ELR (cell line): ENCODE measurements at places on chromosomes 2 and 18.

DNA sequence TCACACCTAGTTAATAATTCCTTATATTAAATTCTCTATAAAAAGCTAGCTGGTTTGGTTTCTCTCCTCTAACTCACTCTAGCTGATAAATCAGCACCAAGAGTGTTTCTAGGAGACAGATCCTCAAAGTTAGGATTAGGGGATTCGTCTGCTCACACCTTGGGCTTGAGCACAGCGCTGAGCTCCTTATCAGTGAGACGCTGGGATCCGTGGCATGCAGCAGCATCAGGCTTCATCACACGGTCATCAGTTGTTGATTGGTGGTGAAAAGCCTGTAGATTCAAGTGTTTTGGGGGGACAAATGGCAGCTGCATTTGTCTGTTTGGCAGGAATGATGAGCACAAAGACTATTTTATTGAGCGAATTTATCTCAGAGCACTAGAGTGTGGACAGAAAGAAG, 72.6 kb upstream of the MC2R start:
- no peak for DNase-seq

DNA sequence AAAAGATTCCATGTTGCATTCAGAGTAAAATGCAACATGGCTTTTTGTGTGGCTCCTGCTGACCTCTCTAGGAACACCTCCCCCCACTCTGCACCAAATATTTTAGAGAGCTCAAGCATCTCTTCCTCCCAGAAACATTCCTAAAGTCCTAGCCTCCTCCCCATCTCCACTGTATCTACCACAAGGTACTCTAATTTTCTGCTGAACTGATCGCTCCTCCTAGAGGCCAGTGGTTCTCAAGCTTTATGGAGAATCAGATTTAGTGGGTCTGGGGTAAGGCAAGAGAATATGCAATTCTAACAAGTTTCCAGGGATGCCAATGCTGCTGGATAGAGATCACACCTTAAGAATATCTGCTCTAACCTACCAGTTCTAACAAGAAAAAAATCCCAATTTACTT, 89.5 kb upstream of the HNRNPA3 start:
- no peak for DNase-seq

DNA sequence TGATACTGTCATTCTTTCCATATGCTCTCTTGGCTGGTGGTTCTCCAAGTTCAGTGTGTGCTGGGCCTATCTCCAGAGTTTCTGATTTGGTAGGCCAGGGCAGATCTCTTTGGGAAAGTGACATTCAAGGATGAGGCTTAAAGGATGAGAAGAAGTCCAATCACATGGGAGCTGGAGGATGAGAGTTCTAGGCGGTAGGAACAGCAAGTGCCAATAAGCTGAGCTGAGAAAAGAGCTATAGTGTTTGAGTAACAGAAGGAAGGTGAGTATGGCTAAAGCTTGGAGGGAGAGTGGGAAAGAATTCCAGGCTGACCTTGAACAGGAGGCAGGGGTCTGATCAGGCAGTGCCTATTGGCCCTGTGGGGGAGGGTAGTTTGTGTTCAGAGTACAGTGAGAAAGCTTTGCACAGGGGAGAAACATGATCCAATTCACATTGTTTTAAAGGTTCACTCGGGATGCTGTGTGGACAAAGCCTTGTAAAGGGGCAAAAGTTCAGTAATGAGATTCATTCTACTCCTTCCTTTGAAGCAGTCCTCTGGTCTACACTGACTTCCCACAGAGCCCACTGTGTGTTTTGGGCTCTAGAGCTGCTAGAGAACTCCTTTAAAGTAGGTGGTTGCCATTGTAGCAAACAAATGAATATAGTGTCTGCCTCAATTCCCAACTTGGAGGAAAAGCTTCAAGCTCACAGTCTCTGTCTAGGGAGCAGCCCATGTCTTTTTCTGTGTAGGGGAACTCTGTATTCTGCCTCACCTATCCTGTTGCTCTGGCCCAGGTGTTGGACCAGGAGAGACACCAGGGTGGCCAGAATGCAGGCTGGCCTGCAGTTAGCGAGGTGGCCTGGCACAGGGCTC, 81.8 kb downstream of the FASTKD2 start:
- DNase-seq: no peak

DNA sequence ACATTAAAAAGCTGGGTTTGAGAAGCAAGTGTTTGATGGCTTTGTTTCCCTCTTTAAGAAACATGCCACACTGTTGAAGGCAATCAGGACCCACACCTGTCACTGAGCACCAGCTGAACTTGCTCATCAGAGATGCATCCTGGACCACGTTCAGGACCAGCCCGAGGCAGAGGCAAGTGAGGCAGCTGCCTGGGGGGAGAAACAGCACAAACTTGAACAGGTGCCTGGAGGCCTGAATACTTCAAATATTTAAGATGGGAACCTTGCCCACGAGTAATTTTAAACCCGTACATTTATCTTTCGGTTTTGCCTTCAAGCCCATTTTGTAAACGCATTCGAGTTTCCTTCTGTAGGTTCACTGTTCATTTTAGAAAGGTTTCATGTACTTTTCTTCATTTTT, 421.3 kb downstream of the NYAP2 start:
- DNase-seq: no peak

DNA sequence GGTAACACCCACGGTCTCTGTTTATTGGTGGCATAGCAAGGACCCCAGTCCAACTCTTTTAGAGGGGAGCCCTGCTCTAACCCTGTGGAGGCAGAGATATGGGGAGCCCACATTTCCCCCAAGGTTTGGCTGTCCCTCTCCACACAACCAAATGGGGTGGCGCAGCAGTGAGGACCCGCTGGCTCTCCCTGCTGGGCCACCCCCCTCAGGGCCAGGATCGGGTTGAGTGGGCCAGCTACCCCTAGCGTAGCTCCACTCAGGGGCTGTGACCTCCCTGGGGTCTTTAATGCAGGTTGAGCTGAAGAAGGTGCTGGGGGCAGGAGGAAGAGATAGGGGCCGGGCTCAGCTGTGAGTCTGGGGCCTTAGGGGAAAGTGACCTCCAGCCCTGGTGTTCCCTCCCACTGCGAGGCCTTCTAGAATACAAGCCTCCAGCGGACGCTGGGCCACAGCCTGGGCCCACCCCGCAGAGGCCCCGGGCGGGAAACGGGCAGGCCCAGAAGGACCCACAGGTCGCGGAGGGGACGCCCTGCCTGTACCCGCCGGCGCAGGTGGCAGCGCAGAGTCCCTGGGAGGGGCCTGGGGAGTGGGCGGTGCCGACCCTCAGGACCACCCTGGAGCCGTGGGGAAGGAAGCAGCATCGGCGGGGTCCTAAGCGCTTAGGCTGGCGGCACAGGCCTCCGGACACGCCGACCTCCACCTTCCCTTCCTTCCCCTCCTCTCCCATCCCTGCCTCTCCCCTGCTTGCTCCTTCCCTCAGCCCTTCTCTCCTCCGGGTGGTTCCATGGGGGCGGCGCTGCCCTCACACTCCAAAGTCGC, 9.6 kb downstream of the CROCC2 start:
- DNase-seq: no peak

DNA sequence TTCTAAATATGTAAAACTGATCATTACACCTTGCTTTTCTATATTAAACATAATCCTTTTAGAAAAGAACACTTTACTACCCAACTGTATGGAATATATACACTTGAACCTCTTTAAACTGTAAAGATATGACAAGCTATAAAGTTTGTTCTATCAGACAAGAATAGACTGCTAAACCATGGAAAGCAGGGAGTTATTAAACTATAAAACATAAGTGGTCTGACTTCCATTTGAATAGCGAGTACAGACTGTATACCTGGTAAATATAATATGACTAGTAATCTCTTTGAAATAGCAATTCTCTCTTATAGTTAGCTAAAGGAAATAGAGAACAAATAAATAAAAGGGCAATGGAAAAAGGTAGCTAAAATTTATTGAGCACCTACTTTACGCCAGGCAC, 125.7 kb downstream of the PRKRA start:
- no peak for DNase-seq

DNA sequence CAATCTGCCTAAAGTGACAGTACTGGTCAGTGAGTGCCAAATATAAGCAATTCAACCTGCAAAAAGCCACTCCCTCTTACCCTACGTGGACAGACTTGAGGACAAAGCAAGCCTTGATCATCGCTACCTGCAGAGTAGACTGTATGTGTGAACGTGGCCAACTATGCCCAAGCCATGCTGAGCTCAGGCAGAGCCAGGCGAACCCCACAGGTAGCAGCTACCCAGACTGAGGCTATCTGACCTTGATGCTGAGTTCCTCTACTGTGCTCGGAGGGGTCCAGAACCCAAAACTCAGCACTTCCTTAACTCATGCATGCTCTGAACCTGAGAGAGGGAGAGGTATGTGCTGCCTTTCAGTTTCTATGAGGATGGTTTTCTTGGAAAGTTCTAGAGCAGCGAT, 63.5 kb upstream of the TMEM200C start:
- no peak for DNase-seq

DNA sequence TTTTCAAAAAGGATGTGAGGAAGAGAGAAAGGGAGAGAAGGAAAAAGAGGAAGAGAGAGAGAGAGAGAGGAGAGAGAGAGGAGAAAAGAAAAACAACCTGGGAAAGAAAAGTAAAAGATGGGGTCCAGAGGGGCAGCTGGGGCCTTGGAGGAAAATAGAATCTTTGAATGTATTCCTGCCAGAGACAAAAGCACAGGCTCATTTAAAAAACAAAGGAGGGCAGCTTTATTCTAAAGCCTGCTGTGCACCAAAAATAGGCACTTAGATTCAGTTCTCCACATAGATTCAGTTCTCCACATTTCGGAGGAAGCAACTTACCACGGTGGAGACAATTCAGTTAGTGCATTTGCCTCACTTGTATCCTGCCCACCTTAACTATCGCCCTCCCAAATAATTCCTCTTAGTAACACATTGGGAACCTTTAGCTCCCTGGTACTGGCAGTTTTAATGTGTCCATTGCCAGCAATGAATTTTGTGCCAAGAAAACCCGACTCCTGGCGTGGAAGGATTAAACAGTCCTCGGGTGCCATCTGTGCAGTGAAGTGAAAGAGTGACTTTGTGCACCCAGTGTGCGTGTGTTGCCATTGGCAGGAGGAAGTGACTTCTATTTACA, 71.3 kb downstream of the DPP4 start:
- no peak for DNase-seq

- DNase-seq: no peak
Observed at GRCh38 chr18:79258447-79258846, 137.3 kb upstream of the NFATC1 start.

- DNase-seq: peak; percentile 52
Observed at GRCh38 chr18:45014047-45014501, 333.4 kb downstream of the SETBP1 start.

DNA sequence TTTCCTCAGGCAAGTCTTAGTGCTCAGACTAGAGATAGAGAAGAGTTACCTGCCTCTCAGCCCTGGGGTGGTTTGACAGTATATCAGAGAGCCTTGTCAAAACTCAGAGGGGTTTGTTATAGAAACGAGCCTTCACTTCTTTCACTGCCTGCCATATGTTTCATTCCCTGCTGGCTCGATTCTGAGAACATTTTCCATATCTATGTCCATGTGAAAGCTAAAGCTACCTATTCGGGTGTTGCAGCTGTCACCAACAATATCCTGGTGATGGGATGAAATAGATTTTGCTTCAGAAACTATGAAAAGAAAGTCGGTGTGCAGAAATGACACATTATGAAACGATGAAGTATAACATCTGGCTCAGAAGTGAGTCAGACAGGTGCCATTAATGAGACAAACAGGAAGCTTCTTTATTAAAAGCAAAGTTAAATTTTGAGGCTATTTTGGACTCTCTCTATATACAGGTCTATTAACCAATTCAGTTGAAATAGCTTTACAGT, 56.1 kb upstream of the TANK start:
- peak; percentile 22 for DNase-seq

- no peak for DNase-seq
Observed at GRCh38 chr18:8366656-8367055, 242.6 kb upstream of the RAB12 start.

DNA sequence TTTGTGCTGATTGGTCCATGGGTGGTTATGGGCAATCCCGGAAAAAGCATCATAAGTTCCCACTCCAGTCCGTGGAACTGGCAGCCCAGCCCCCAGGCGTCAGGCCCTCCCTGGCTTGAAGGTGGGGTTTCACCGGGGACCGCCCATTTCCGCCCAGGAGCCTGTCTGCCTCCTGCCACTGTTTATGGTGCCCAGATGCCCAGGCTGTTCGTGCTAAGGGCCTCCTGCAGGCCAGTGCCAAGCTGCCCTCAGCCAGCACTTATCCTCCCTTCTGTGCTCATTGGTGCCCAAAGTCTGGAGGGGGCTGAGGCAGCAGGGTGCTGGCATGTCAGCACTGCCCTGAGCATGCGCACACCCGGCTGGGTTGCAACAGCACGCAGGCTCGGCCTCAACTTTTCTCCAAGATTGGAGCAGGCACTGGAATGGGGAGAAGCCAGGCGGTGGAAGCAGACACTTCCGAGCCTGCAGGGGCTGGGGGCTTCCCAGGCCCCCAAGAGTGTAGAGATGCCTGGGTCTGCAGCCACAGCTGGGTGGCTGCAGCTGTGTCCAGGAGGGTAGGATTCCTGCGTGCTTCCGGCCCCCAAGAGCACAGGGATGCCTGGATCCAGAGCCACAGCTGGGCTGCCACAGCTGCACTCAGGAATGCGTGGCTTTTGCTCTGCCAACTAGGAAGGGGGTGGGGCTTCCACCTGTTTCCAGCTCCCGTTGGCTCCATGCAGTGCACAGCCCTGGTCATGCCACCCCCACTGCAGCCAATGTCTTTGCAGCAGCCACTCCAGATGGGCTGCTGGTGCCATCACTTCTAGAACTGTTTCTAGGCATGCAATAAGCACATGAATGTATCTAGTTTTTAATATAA, 74.0 kb downstream of the AGPS start:
- peak; percentile 19 for DNase-seq

GRCh38 chr2:240825476-240825875, 5.5 kb upstream of the KIF1A start:
- no peak for DNase-seq

- no peak for DNase-seq
Observed at GRCh38 chr18:64851726-64852125, 702.8 kb upstream of the LINC00305 start.

DNA sequence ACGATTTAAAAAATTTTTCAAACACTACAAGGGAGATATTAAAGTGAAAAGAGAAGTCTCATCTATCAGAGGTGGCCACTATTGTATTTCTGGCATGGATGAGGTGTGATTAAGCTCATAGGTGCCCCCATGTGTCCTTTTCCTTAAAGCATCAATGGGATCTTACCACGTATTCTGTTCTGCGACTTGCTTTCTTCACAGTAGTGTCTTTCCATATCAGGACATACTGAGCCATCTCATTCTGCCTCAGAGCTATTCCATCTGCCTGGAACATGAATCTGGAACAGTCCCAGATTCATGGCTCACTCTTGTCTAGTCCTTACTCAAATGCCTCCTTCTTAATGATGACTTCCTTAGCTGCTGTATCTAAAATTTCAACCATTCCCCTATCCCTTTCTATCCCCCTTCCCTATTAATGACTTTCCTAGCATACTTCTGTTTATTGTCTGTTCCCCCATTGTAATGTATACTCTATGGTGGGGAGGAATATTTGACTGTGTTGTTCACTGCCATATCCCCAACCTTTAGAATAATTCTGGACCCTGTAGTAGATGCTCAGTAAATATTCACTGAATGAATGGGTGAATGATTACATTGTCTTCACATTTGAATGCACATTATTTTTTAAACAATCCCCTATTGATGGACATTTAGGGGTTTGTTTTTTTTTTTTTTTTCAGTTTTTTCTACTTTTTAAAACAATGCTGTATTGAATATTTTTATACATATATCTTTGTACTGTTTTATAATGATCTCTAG, 11.1 kb downstream of the STAMBP start:
- DNase-seq: no peak

- no peak for DNase-seq
Observed at GRCh38 chr2:1060987-1061386, 110.3 kb downstream of the SNTG2 start.
